ENCODE measurements at places on chromosomes 2 and 18.

DNA sequence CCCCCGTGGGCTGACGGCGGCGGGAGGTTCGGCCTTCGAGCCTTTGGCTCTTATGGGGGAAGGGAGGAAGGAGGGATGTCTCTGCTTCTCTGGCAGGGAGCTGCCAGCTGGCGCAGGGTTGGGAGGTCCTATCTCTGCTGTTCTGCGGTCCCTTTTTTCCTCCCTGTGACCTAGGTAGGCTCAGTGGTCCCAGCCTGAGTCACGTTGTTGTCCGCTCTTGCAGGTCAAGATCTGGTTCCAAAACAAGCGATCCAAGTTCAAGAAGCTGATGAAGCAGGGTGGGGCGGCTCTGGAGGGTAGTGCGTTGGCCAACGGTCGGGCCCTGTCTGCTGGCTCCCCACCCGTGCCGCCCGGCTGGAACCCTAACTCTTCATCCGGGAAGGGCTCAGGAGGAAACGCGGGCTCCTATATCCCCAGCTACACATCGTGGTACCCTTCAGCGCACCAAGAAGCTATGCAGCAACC, 2.5 kb downstream of the DLX1 start:
- no peak for DNase-seq

DNA sequence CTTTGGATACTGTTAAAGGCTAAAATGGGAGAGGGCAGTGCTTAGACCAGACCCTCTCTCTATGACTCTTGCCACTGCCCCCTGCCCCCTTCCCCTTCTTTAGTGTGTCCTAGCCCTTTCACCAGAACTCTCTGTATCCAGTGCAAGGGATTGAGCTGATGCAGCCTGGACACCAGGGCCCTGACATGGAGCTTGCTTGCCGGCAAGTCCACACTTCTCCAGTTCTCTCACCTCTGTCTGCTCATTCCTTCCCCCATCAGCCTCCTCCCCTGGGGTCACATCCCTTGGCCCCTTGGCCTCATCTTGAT, 1.5 kb upstream of the WNT6 start:
- DNase-seq: no peak

- DNase-seq: no peak
Measured at GRCh38 chr2:174259981-174260380, 11.6 kb upstream of the OLA1 start.

- no peak for DNase-seq
Measured at GRCh38 chr2:238716585-238716984, 131.3 kb upstream of the TWIST2 start.

- DNase-seq: no peak
Measured at GRCh38 chr2:127520424-127520823, 5.9 kb downstream of the IWS1 start.

DNA sequence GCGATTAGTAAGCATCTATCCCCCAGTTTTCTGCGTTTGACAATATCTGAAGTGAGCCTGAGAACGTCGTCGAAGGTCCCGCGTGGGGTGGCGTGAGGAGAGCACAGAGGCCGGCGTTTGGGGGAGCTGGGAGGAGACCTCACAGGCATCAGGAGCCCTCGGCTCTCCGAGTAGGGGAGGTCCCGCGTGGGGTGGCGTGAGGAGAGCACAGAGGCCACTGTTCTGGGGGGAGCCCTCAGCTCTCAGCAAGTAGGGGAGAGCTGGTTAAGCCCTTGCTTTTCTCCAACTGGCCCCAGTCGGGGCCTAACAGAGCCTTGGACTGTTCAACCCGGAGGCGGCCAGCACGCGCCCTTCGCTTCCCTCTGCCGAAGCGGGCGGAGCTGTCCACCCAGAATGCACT, 134.3 kb downstream of the NFATC1 start:
- no peak for DNase-seq

GRCh38 chr18:44229693-44230108, 451.0 kb upstream of the SETBP1 start:
- no peak for DNase-seq

GRCh38 chr2:192090911-192091310, 103.8 kb downstream of the TMEFF2 start:
- DNase-seq: no peak

DNA sequence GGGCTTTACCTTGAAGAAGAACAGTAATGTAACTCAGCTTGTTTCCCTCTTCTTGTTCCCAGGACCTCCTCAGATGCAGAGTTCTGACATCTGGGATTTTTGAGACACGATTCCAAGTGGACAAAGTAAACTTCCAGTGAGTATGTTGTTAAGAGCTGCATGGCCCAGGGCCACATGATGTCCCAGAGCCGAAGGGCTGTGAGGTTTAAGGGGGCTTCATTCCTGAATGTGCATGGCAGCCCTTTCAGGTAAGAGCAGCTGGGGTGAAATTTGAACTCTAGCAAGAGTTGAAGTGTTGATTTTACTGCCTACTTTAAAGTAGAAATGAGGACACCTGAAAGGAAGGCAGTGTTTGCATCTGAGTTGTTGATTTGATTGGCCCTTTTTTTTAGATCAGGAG, 13.3 kb downstream of the CHMP1B start:
- DNase-seq: no peak

GRCh38 chr2:57209799-57210198, 836.8 kb upstream of the VRK2 start:
- no peak for DNase-seq

DNA sequence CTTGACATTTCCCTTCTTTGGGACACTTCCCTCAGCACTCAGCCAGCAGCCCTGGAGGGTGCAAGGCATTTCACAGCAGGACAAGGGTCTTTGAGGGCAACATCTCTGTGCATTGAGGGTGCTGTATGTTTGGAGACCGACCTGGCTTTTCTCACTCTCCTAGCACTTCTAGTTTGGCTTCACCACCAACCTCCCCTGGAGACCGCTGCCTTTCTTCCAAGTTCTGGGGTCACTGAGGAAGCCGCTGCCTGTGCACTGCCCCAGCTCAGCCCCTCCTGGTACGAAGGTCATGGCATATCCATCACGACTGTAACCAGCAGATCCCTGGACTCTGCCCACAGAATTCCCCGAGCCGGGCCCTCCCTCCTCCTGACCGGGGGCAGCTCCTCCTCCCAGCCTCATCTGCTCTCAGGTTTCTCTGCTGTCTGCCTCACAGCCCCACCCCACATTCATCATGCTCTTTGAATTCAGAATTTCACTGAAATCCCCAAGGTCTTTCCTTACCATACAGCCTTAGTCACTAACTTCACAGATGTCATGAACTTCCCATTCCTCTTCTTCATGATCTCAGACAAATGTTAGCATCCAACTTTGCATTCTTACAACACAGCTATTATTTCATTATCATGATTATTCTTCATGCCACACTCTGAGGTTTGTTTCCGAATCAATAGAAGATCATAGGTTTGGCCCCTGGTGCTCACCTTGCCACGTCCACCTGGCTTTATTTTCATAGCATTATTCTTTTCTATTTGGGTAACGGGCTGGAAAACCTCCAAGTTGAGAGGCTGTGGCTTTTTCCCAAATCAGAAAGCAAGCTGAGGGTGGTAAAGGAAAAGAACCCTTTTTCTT, 113.0 kb upstream of the COPS8 start:
- no peak for DNase-seq

DNA sequence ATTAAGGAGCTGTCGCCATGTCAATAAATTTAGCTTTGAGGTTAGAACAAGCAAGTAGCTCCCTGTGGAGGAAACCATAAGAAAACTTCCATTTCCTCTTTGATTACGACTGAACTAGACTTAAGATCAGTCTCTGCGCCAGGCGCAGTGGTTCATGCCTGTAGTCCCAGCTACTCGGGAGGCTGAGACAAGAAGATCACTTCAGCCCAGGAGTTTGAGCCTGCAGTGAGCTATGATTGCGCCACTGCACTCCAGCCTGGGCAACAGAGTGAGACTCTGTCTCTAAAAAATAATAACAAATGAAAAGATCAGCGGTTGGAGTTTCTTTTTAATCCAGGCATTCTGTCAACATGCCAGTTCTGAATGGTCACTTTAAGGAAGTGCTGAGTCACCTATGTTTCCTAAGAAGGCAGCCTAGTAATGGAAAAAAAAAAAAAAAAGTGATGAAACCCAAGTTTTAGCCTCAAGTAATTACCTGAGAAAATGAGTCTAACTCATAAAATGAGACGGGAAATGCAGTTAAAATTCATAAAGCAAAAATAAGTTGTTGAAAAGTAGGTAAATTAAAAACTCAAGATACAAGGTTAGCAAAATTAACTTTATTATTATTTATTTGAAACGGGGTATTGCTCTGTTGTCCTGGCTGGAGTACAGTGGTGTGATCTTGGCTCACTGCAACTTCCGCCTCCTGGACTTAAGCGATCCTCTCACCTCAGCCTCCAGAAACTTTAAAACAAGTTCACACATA, 10.2 kb downstream of the C18orf32 start:
- no peak for DNase-seq

- DNase-seq: no peak
Measured at GRCh38 chr2:211868996-211869533, 669.5 kb downstream of the ERBB4 start.

DNA sequence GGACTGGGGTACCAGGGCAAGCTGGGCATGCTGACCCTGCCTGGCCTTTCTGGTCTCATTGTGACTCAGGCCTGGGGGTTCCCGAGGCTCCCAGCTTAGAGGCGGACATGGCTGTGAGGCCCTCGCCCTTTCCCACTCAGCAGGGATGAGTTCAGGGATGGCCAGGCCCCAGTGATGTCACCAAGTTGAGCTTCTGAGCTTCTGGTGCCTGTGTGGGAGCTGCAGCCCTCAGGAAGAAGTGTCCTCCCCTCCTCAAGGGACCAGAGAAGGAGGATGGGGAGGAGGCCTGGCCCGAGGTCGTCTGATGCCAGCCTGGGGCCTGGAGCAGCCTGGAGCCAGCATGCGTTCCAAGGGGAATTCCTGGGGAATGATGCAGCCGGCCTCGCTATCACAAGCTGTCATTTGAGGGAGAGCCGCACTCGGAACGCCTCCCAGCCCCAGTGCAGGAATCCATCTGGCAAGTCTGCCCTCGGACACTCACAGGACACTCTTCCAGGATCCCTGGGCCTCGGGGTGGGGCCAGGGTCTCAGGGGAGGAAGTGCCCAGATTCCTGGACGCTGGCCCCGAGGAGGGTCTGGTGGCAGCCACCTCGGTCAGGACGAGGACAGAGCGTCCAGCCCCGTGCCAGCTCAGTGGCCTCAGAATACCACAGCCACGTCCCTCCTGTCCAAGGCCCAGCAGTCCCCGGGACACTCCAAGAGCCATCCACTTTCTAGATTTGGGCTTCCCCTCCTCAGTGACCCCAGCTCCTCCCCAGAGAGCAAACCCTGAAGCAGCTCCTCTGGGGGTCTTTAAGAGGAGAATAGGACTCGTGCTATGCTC, 61.2 kb upstream of the GPC1 start:
- no peak for DNase-seq

- no peak for DNase-seq
Measured at GRCh38 chr2:99086385-99086784, 55.1 kb upstream of the C2orf15 start.

GRCh38 chr2:232219496-232219870, 159.1 kb upstream of the ALPP start:
- peak; percentile 76 for DNase-seq

- DNase-seq: no peak
Measured at GRCh38 chr2:66389651-66390131, 45.2 kb upstream of the MEIS1 start.

GRCh38 chr2:72926368-72926767, 9.0 kb downstream of the EMX1 start:
- DNase-seq: no peak

DNA sequence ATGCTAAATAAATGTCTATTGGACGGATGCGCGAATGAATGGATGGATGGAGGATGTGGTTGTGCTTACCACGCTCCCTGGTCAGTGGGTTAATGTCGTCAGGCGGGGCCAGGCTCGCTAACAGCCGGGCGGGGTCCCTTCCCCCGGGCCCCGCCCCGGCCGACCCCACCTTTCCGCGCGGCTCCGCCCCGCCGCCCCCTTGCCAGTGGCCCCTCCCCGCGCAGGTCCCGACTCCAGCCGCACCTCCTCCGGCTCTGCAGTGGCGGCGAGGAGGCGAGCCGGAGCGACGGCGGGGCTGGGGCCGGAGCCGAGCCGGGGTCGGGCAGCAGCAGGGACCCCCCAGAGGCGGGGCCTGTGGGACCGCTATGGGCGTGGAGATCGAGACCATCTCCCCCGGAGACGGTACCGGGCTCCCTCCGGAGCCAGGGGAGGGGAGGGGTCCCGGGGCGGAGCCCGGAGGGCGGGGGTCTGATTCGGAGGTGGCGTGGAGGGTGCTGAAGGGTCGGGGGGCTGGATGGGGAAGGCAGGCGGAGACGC, at the start of gene FKBP1B:
TSS of gene FKBP1B (plus strand) at position 257 of the 537 bp plus-strand sequence. CDS start at position 366, 109 bp downstream.
- DNase-seq: peak; percentile 74
